ENCODE measurements at places on chromosomes 12 and 14.

GRCh38 chr12:107632246-107632645 is 53.4 kb upstream of the PWP1 start:
- DNase-seq: no peak

DNA sequence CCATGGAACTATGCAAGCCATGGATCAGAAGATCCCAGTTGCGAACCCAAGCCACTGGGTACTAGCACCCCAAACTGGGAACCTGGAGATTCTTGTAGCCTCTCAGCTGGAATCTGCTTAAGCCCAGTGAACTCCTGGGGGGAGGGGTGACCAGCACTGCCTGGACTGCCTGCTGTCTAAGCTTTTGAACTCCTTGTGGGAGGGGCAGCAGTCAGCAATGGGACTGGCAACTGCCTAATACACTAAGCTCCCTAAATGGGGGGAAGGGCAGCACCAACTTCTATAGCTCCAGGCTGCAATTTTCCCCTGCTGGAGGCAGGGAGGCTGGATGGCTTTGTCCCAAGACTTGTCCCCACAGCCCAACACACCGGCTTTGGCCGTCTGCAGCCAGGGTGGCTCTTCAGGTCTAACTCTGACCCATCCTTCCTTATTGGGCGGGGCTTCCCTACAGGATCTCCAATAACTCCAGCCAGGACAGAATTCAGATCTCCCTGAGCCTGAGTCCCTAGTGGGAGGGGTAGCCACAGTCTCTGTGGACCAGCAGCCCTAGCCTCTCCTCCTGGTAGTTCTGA is 485.1 kb downstream of the SOX5 start:
- DNase-seq: no peak

DNA sequence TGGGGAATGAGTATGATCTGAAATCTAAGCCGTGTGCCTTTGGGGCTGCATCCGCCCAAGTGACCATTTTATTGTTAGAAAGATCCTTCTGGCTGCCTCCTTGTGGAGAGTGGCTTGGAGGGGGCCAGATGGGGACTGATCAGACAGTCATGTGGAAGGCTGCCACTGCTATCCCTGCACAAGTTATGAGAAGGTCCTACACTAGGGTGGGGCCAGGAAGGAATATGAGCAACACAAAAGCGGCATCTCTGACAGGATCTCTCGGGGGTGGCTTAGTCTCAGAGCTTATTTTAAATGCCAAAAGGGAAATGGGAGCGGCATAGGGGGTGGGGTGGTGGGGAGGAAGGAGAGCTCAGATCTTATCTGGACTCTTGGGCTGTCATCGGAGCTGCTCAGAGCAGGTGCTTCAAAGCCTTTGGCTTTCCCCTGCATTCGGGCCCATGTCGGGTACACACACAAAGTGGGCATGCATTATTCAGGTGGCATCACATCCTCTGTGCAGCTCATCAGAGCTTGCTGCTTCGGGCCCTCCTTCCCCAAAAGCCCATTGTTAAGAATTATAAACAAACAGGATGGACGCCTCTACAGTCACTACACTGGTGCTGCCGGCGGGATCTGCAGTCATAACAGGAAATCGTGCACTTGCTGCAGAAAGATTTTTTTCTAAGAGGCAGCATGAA is 805.4 kb downstream of the VRK1 start:
- DNase-seq: no peak

DNA sequence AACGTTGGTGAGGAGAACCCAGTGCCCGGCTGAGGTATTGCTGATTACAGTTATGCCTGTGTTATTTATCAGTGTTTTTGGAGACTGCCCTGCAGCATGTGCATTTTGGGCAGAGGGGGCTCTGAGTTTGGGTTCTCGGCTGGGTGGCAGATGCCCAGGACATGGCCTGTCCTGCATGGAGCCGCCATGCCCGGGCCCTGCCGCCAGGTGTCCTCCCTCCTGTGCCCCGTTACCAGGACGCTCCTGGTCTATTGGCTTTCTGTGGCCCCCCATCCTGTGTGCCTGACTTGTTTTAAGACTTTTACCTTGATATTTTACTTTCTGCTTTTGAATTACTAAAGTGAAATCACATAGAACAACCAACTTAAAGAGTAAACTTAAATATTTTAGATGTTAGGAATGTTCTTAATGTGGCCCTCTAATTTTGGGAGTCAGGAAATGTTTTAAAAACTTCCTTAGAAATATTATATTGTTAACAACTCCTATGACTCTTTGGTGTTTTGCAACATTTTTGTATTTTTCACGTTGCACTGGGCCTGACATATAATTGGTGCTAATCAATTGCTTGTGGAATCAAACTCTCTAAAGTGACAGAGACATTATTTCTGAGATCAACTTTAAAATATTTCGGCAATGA is 51.8 kb downstream of the PRIMA1 start:
- no peak for DNase-seq

- no peak for DNase-seq
Measured at GRCh38 chr12:47269916-47270315, 190.2 kb upstream of the AMIGO2 start.

- no peak for DNase-seq
Measured at GRCh38 chr14:29108908-29109307, 342.3 kb downstream of the FOXG1 start.

GRCh38 chr14:22685467-22685866 is 41.3 kb upstream of the OR6J1 start:
- DNase-seq: no peak

DNA sequence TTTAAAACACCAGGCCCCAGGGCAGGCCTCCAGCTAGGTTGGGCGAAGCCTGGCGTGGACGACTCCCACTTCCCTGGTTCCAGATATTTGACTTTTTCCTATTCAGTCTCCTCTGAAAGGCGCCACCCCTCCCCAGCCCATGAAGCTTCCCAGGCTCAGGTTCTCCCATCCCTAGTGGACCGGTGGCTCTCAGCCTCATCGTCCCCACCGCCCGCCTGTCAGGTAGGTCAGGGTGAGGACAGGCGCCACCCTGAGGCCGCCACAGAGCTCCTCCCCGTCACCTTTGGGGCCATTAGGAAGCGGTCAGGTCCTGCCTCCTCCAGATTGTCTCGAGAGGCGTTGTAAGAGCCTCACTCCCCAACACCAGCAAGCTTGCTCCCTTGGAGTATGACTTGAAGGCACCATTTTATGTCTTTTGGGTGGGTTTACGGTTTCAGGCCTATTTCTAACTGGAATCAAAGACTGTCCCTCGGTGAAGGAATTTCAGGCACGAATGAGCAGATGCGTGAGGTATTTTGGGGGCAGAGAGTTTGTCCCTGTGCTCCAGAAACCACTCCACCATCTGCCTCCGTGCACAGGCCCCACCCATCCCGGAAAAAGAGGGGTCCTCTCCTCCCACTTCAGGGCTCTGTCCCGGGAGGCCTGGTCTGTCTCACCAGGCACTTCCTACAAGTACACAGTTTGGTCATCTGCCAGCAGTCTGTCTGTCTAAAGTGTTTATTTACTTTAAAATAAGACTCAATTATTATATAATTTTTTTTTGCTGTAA is 55.6 kb downstream of the TSPAN9 start:
- no peak for DNase-seq

GRCh38 chr12:24364921-24365320 is 415.5 kb upstream of the SOX5 start:
- no peak for DNase-seq

DNA sequence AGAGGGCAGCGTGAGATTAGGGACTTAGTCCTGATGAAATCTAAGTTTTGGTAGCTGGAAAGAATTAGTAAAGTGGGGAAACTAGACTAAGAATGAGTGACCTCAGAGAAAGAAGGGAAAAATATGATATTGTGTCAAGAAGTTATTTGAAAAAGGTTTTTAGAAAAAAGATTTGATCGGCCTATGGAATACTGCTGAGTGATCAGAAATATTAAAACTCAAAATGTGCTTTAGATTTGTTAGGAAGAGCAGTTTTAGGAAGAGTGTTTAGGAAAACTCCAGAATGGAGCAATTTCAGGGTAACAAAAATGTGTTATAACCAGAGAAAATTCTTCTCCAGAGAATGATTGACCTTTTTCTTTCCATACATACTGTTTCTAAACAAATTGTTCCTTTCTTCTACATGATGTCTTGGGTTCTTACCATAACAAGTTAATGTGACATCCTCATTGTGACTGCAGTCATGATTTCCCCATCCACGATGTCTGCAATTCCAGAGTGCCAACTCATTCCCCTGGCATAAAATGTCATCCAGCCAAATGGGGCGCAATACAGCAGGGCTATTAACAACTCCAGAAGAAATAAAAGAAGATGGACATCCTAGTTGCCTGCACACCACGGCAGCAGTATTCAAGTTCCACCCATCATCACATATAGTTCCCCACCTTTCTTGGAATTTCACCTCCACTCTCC is 11.8 kb downstream of the CD163L1 start:
- no peak for DNase-seq

DNA sequence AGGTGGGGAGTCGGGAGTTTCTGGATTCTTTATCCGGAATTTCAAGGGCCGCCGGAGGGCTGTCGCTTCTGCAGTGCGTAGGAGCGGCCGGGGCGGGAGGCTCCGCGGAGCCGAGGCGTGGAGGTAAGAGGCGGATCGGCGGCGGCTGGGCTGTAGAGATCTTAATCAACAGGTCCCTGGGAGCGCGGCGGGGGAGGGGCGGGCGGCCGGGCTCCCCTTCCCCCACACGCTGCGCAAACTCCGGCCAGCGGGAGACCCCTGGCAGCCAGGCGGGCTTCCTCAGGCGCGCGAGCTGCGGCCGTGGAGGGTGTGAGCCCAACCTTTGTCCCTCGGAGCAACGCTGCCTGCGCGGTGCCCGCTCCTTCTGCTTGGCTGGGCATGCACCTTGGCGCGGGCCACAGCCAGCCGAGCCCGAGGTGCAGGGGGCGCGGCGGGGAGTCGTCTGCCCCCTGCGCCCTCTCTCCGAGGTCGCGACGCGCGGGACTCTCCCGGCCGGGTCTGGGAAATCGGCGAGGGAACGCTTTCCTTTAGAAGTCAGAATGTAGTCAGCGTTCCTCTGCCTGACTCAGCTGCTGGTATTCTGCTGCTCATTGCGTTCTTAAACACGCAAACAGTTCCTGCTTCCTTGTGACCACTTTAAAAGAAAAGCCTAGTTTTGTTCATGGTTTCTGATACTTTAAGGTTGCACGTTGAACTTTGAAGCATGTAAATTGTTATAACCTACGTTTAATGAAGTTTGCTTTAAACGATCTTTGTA is at the start of gene PALS1:
Gene PALS1, plus strand, starts transcription at position 25 of the 757 bp plus-strand sequence. CDS start 37,736 bp downstream, outside the sequence.
- peak; percentile 62 for DNase-seq

DNA sequence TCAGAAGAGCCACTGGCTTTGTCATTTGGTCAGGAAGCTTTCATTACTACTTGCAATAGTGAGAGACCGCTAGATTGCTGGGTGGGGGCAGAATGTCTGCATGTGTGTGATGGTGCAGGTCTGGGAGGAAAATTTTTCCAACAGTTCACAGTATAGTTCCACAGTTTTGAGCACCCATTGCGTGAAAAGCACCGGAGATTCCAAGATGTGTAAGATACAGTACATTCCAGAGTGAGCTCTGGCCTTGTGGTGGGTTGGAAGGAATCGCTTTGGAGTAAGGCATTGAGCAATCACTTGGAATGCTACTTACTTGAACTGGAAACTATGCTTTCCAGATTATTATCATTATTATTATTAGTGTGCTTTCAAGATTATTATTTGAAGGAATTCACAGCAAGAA is 47.6 kb upstream of the FRMD6 start:
- no peak for DNase-seq

DNA sequence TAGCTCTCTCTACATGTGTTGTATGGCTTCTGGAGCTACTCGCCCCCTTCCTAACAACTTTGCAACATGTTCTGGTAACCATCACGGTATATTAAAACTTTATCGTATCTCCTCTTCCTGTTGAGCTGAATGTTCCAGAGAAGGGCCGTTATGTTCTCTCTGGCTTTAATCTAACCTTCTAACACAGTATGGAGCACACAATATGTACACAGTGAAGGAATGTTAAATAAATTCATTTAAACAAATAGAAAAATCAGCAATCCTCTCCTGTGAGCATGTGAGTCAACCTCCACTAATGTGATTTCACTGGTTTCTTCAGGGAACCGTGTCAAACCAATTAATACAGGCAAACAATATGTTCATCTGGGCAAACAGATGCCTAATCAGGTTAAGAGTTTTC is 319.5 kb upstream of the OR4E1 start:
- no peak for DNase-seq

DNA sequence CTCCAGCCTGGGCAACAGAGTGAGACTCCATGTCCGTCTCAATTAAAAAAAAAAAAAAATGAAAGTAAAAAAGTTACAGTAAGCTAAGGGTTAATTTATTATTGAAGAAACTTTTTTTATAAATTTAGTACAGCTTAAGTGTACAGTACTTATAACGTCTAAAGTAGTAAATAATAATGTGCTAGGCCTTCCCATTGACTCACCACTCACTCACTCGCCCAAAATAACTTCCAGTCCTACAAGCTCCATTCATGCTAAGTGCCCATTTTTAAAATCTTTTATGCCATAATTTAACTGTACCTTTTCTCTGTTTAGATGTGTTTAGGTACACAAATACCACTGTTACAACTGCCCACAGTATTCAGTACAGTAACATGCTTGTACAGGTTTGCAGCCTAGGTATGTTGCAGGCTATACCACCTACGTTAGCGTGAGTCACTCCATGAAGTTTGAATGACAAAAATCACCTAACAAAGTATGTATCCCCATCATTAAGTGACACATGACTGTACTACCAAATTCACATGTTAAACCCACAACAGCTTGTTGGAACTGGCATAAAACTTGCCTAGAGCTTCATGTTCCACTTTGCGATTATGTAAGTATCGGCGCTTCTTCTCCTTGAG is 10.7 kb downstream of the KANSL2 start:
- no peak for DNase-seq

DNA sequence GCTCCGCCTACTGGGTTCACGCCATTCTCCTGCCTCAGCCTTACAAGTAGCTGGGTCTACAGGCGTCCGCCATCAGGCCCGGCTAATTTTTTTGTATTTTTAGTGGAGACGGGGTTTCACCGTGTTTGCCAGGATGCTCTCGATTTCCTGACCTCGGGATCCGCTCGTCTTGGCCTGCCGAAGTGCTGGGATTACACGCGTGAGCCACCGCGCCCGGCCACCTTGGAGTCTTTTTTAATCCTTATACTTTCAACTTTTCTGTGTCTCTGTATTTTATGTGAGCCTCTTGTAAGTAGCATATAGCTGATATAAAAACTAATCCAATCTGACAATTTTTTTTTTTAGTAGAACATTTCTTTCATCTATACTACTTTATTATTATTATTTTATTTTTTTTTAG is 15.6 kb downstream of the HSD17B6 start:
- DNase-seq: no peak

GRCh38 chr14:56099081-56099797 is 19.0 kb upstream of the PELI2 start:
- DNase-seq: peak; percentile 37

All from kidney glomerular epithelial cell (primary cell).